ENCODE measurements at places on chromosomes 4 and X. TPM values are rescaled to one million over a fixed set of nuclear protein-coding genes. Genes with fewer than 3 reads are reported as not detected.

DNA sequence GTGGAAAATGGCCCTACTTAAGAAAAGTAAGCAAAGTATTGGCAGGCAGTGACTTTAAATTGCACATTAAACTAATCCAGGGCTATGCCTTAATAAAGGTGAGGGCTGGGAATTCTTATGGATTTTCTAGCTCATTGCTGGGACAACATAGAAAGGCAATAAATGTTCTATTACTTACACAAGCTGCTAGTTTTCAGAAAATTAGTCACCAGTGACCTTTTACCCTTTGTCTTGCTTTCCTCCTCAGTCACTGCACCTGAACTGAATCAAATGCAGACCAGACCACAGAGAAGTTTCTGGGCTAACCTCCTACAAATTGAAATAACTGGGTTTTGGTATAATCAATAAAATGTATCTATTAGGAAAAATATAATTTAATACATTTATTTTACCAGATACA, 694.4 kb upstream of the FAM241A start:
- no peak for DNase-seq

DNA sequence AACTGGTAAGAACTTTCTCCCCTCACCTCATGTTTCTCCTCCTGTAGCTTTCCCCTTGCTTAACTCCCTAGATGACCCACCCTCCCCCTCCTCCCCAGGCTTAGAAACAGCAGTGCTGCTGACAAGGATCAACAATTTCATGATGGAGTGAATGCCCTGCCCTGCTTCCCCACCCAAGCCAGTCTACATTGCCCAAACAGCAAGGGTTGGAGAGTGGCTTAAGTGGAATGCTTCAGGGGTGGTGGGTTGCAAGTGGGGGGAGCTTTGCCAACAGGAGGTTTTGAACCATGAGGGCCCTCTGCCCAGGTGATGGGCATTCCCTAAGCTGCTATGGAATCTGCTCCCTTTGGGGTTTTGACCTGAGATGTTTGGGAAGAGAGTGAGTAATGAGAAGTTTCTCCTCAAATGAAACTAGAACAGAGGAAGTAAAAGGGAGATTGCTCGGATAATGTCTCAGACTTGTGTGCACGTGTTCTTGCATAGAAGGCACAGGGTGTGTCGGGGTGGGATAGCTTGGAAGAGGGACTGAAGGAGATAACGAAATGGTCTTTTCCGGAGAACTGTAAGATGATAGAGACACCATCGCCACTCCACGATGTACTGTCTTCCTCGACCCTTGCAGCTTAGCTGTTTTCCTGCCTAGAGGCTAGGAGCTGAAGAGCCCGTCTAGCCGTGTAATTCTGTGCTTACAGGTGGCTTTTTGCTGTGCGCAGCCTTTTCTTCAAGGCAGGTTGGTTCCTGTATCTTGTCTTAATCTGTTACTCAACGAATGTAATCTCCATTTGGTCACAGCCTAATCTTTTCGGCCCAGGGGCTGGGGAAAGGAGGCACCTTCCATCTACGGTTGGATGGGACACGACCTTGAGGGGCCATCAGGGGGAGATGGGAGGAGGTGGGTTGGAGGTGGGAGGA, 10.1 kb downstream of the GDPD2 start:
- DNase-seq: no peak

DNA sequence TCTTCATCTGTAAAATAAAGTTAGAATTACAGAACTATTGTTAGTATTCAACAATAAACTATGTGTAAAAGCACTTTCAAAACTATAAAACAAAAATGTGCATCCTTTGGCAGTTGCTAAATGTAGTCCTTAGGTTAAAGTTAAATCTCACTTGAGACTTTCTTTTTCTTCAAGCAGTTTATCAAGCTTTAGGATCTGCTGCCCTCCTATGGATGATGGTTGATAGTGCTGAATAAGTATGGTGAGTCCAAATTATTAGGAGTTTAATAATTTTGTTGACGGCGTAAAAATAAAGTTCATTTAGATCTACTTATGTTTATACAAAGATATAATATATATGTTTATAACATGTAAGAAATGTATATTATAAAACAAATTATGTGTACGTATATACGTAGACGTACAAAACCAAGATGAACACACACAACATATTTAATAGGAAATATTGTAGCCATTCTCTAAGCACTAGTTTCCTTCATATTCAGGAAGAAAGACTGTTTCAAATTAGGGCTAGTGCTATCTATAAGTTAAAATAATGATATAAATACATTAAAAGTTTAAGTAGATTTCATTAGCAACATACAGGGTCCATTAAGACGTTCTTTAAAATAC, 22.3 kb downstream of the UGT2A2 start:
- no peak for DNase-seq

The NOX1 gene
- total RNA-seq: not detected

The NAAA gene
- total RNA-seq: 1.9 TPM

DNA sequence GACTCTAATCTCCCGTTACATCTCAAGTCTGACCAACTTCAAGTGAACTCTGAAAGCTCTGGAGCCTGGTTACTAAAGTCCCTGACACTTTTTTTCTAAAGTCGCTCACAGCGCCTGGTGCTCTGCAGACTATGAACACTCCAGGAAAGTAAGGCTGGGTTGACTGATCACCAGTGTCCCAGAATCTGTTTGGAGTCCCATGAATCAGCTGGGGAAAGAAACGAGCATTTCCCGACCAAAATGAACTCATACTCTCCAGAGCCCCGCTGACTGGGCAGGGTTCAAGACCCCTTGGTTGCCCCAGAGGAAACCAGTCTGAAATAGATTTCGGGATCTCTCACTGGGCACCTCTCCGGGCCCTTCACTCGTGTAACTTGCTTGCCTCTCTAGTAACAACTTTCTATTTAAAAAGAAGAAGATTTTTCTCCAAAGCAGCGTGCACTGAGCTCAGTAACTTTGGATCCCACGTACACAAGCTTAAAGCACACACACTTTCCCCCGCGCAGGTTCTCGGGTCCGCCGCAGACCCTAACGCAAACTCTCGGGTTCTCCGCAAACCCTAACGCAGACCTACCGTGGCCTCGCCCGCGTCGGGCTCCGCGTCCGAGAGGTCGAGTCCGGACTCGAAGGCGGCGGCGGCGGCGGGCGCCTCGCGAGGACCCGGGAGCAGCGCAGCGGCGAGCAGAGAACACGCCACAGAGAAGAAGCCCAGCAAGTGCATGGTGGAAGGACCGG, 964 bp downstream of the VEGFC start:
- DNase-seq: peak; percentile 71

The SNCA gene
- 7.3 TPM for total RNA-seq

The AMBN gene
- not detected for total RNA-seq

DNA sequence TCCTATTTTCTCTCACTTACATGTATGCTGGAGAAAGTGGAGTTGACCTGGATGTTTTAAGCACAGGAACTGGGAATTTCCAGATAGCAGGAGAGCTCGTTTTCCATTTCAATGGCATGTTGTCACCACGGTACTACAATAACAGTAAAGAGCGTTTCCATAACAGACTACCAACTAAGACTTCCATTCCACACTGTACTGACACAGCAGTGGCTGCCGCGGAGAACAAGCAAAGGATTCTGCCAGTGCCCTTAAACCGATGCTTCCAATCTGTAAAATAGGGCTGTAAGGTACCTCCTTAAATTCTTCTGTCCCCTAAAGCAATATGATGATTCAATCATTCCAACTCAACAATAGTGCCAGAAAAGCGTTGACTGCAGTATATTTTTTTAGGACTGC, 143.9 kb downstream of the KLHL13 start:
- DNase-seq: peak; percentile 39

DNA sequence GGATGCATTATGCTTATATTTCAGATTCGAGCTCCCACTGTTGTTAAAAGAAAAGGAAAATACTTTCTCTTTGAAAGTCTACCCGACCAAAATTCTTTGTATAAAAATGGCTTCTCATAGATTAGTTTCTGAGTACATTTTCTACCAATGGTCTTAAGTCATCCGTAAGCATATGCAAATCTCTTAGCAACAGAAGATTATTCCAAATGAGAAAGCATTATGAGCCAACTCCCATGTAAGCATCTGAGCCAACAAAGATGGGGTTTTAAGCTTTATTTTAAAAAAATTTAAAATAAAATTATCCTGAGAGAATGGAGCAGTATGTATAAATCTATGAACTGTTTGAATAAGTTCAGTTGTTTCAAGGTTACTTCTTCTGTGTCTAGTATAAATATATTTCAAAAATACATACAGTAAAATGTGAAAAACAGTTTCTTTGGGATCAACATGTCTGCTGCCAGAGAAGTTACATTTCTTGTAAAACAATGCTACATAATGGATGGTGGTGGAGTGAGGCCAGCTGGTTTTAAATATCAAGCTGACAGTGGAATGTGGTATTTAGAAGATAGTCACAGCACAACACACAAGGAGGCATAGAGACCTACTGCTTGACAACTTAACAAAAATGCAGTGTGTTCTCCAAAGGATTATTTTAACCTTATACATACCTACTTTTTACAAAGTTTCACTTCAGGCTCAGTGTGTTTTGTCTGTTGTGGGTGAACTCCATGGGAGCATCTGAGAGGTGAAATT, 199.5 kb upstream of the DIPK2B start:
- no peak for DNase-seq

The CT45A5 gene
- not detected for total RNA-seq

- DNase-seq: no peak
These were observed 2086.5 kb upstream of the TENM3 start for GRCh38 chr4:180156684-180157083.

DNA sequence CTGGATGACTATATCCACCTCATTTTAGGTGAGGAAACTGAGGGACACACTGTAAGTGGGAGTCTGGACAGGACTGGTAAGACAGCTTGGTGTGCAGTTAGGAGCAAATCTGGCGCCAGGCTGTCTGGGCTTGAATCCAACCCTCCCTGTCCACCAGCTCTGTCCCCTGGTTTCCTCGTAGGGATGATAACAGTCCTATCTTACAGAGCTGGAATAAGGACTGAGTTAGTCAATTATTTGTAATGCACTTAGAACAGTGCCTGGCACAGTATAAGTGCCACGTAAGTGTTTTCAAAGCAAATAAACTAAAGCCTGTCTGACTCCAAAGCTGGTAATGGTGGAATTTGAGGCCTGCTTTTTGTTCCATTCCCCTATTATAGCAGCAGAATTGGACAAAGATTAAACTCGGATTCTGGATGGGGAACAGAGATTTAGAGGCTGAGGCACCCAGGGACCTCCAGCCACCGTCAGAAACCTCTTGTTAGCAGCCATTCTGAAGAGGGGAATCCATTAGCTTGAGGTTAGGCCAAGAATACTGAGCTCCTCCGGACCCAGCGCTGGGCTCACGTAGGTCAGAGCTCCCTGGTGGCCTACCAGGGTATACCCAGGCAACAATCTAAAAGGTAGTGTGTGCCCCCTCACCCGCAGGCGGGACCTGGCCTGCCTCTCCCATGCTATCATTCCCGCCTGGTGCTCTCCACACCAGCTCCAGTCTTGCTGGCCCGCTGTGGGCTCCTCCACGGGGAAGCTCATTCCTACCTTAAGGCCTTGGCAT, 102.1 kb downstream of the UCHL1 start:
- DNase-seq: peak; percentile 88

GRCh38 chrX:133685822-133686221, 270.5 kb upstream of the GPC4 start:
- no peak for DNase-seq

The TMEM175 gene
- 14.4 TPM for total RNA-seq

The GC gene
- not detected for total RNA-seq

Measured in endodermal cell (in vitro differentiated cells).